ENCODE measurements at places on chromosomes 12 and 14.
A peak's percentile ranks its signal among the peaks of the same experiment; 100 is the strongest.

GRCh38 chr12:27104546-27104945 lies 22.2 kb upstream of the C12orf71 start:
- DNase-seq, result no peak

DNA sequence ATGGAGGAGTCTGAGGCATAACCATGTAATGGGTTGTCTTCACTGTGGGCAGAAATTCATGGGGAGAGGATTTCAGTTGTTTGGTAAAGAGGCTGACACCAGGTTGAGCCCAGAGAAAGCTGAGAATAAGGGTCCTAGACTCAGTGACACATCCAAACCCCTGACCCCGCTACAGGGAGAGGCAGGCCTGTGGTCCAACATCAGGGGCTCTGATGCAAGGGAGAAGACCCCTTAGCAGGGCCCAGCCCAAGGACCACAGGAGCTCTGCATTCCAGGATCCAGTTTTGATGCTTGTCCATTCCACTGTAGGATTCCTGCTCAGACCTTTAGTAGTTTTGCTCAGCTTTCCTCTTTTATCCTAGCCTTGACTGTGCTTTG lies 15.5 kb downstream of the GPR68 start:
- no peak for DNase-seq

GRCh38 chr12:114921781-114922180 lies 237.8 kb upstream of the TBX3 start:
- no peak for DNase-seq

DNA sequence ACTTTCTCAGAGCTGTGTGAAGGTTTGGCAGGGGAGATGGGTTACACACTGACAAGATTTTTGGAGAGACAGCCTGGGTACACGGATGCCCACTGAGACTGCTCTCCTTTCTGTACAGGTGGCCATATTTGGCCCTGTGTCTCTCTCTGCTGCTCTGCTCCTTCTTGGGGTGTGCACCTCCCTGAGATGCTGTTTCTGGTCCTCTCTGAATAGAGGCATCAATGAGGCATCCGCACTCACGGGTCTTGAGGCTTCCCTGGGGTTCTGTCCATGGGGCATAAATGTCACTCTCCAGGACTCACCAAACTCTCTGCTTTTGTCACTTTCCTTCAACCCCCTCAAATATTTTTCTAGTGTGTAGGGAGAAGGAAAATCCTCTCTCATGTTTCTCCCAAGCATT lies 77.5 kb downstream of the TTC8 start:
- DNase-seq, result no peak

GRCh38 chr14:61287196-61287595 lies 6.1 kb upstream of the TMEM30B start:
- no peak for DNase-seq

- no peak for DNase-seq
Measured at GRCh38 chr12:91892081-91892855, 253.4 kb downstream of the BTG1 start.

GRCh38 chr12:95963096-95963495 lies 20.0 kb downstream of the AMDHD1 start:
- DNase-seq, result no peak

DNA sequence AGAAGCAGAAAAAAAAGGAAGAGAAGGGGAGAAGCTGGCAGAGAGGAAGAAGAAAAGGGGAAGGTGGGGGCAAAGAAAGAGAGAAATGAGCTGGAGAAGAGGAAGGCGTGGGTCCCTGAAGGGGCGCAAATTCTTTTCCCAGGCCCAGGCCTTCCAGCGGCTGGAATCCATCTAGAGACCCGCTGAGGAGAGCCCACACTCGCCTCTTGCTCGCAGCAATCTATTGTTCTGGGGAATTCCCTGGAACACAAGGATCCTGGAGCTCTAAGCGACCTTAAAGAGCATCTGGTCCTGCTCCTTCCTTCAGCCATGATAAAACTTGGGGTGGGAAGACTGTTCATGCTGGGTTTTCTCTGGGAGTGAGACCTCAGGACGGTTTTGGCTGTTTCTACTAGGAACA lies 41.2 kb upstream of the FKBP4 start:
- no peak for DNase-seq

- DNase-seq, result peak; percentile 91
Measured at GRCh38 chr12:42759622-42760273, 170.2 kb upstream of the PRICKLE1 start.

DNA sequence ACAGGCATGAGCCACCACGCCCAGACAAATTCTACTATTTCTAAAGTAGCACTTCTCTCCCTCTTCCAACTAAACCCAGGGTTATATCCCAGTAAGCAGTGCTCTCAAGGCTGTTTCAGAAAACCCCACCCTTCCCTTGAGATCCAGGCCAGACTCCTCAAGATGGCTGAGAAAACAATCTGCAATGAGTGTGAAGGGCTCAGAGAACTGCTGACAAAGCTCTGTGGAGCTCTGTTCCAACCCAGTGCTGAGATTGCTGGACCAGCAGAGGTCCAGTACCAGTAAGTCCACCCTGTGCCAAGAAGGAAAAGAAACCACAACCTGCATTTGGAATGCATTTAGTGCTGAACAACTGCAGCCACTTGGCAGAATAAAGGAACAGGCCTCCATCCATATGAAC lies 3.7 kb upstream of the IFFO1 start:
- peak; percentile 35 for DNase-seq

- peak; percentile 28 for DNase-seq
Measured at GRCh38 chr12:92603741-92604432, 98.9 kb upstream of the PLEKHG7 start.

DNA sequence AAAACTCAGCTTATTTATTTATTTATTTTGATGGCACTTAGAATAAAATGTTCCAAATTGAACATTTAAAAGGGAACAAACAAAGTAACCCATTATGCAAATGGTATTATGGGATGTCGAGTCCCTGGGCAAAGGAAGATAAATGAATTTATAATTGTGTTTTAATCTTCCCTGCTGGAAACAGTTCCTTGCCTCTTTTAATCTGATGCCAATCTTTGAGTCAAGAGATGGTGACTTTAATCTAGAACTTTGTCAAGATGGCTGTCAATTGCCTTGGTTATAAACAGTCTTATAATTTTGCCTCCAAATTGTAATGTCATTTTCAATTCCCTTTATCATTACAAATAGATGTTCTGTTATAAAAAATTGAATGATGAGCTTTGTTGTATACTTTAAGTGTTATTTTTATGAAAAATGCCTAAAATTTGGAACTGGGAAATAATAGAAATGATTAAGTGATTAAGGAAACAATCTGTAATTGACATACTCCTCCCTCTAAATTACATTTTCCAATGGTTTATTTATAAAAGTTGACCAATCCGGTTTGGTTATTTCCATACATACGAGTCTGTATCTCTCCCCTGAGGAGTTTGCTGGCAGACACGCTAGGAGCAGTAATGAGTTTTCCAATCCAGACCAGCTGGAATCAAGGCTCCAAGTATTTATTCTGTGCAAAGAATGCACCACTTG lies 134.9 kb upstream of the FRMD6 start:
- DNase-seq, result peak; percentile 45

- peak; percentile 51 for DNase-seq
Measured at GRCh38 chr14:100476012-100476822, 111.0 kb downstream of the BEGAIN start.

- DNase-seq, result no peak
Measured at GRCh38 chr14:39033371-39033770, 69.7 kb downstream of the SEC23A start.

All from fibroblast of the aortic adventitia (primary cell).